HepG2 (cell line): ENCODE measurements at places on chromosomes 16 and 17. TPM values are rescaled to one million over a fixed set of nuclear protein-coding genes. Genes with fewer than 3 reads are reported as not detected.

DNA sequence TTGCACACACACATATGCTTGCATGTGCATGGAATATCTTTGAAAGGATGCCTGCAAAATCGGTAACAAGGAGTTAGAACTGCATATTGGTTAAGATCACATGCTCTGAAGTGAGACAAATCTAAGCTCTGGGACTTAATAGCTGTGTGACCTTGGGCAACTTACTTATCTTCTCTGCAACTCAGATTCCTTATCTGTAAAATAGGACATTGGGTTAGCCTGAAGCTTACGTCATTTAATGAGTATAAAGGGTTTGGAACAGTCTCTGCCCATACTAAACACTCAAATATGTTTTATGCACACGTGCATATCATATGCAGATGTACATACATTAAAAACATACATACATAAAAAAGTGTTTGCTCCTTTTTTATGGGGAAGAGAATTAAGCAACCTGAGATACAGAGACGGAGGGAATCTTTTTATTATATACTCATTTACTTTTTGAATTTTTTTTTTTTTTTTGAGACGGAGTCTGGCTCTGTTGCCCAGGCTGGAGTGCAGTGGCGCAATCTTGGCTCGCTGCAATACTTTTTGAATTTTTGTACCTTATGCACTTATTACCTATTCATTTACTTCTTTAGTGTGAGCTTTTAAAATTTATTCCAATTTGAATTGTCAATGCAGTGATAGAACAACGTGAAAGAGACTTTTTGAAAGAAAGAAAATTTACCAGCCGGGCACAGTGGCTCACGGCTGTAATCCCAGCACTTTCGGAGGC, 206.2 kb downstream of the CCDC182 start:
- DNase-seq = no peak

GRCh38 chr17:73777131-73777449, 132.8 kb upstream of the SDK2 start:
- no peak for DNase-seq

GRCh38 chr17:59010026-59010425, 96.7 kb downstream of the TRIM37 start:
- DNase-seq = no peak

- no peak for DNase-seq
Observed at GRCh38 chr16:55901566-55902217, 26.5 kb upstream of the CES5A start.

GRCh38 chr16:4947722-4948503, 10.2 kb upstream of the SEC14L5 start:
- DNase-seq = peak; percentile 85

Gene WNT9B
- not detected in 2 replicates for total RNA-seq

GRCh38 chr17:17497065-17497844, 1.1 kb upstream of the RASD1 start:
- DNase-seq = no peak

DNA sequence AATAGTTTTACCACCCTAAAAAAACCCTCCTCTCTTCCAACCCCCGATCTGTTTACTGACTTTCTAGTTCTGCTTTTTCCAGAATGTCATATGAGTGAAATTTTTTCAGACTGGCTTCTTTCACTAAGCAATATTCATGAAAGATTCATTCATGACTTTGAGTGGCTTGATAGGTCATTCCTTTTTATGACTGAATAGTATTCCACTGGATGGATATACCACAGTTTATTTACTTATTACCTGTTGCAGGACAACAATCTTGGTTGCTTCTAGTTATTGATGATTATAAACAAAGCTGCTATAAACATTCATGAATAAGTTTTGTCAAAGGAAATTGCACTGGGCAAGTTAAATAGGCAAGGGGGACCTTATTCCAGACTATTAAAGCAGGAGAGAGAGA, 264.2 kb downstream of the UTP18 start:
- DNase-seq = no peak

Gene HOXB2
- total RNA-seq = not detected in 2 replicates

Gene HASPIN
- 7.8 and 8.1 TPM in 2 replicates for total RNA-seq

DNA sequence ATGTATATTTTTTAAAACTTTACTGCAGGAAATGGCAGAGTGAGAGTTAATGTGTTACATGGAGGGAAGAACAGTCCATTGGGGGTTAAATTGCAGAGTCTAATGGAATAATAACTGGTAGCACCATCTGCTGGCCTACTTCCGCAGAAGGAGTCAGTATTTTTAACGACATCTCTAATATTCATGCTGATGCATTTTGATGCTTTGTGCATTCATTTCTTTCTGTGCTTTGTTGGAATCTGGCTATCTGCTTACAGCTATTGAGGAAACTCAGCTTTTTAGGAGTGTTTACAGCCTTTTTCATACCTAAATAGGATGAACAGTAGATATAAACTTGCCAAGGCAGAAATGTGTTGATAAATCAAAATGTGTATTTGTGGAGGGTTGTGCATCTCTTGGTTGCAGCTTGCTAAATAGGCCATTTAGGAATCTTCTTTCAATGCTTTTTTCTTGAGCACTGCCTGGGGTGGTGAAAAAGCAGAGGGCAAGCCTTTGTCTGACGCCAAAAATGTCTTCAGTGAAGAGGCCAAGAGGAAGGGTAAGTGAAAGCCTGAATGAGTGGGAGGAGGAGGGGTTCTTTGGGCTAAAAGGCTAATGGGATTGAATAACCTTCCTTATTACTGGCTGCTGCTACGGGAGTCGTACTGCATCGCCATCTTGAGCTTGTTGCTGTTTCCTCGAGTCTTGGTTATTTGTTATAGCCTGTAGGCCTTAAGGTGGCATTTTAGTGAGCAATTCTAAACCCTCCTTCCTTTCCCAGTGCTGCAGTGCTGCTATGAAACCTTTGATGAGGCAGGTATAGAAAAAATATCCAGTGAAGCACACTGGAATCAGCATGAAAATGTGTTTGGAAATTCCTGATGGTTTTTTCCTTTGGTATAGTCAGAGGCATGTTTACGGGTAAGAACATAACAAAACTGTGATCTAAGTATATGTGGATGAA, 153.3 kb downstream of the CHD9 start:
- peak; percentile 72 for DNase-seq

- no peak for DNase-seq
Observed at GRCh38 chr17:42056635-42057034, 6.2 kb upstream of the C17orf113 start.

Gene LDHD
- 9.1 and 9.3 TPM in 2 replicates for total RNA-seq

- DNase-seq = peak; percentile 12
Observed at GRCh38 chr17:57662644-57663308, 82.3 kb downstream of the CCDC182 start.

GRCh38 chr16:27638833-27639560, 89.1 kb downstream of the KATNIP start:
- DNase-seq = no peak

DNA sequence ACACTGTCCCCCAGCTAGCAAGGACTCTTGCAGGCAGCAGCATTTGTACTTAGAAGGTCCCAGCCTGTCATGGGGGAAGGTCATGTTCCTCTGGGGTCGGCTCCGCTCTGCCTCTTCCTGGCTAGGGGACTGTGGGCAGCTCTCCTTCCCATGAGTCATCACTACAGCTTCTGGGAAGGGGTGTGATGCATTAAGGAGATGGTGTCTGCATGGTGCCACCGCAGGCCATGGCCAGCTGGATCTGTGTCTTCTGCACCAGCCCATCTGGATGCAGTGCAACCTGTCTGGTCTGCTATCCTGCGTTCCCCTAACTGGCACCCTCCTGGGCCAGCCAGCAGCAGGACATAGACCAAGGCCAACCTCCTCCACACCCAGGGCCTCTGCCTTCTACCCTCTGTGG, 6.3 kb downstream of the STARD3 start:
- DNase-seq = no peak

Gene ZFPM1
- 3.4 and 3.8 TPM in 2 replicates for total RNA-seq

Gene TNFRSF17
- total RNA-seq = not detected in 2 replicates
